Spinal cord (tissue), 10 donors: ENCODE measurements at places on chromosomes 13 and 19. TPM values are rescaled to one million over a fixed set of nuclear protein-coding genes. Genes with fewer than 3 reads are reported as not detected.

SHANK1 gene
- 116 TPM for polyA plus RNA-seq

ERICH6B gene
- polyA plus RNA-seq: 4.7 TPM

INAFM1 gene
- 29.2 TPM for polyA plus RNA-seq

LMTK3 gene
- polyA plus RNA-seq: 65.8 TPM

MARK4 gene
- 83.9 TPM for polyA plus RNA-seq

CABP5 gene
- polyA plus RNA-seq: not detected

OR10H4 gene
- not detected for polyA plus RNA-seq

SNRPA gene
- 86.4 TPM for polyA plus RNA-seq

CLDND2 gene
- 7.6 TPM for polyA plus RNA-seq

IFNL1 gene
- not detected for polyA plus RNA-seq

ZNF382 gene
- polyA plus RNA-seq: 17.2 TPM

RGCC gene
- polyA plus RNA-seq: 59.3 TPM

MYO1F gene
- 10.2 TPM for polyA plus RNA-seq

NRTN gene
- polyA plus RNA-seq: 0.38 TPM

BEST2 gene
- 0.24 TPM for polyA plus RNA-seq

PNKP gene
- 53.5 TPM for polyA plus RNA-seq

LRRC25 gene
- 1.3 TPM for polyA plus RNA-seq

PRR20A gene
- not detected for polyA plus RNA-seq

APLP1 gene
- polyA plus RNA-seq: 1,097 TPM

C19orf38 gene
- polyA plus RNA-seq: 2.0 TPM

KLK14 gene
- 1.4 TPM for polyA plus RNA-seq

SIGLEC7 gene
- polyA plus RNA-seq: 1.5 TPM
